Stimulated activated CD4-positive, alpha-beta T cell treated with anti-CD3 and anti-CD28 coated beads, Interleukin-1b, Interleukin-23, amount 100 ng/mL, for 24 hours (primary cell): ENCODE measurements at places on chromosomes 5 and 9.

GRCh38 chr9:97321691-97322090 lies 14.2 kb downstream of the CCDC180 start:
- no peak for DNase-seq

DNA sequence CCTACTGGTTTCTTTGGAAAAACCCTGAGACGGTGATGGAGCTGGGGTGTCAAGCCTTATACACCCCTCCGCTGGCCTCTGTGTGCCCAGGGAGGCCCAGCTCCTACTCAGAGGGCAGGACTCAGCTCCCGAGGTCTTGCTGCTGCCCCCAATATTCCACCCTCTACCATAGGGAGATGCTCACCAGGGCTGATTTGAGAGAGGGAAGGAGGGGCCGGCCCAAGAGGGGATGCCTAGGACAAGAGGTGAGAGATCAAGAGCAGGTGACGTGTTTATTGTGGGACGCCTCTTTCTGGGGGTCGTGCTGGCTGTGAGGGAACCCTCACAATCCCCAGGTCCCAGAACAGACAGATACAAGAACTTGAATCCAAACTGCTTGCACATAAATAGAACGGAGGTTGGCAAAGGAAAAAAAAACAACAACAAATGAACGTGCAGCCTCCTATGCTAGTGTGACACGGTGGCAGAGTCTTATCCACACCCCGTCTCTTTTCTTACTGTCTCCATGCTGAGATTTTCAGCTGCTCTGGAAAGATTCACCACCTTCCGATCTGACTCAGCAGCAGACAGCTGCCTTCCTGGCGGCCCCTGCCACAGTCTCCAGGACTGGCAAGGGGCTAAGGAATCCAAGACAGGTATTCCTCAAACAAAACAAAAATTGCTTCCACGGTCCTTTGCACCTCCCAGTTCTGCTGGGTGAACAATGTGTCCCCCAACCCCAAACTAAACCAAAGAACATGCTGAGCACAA lies 22.3 kb downstream of the FABP6 start:
- no peak for DNase-seq

DNA sequence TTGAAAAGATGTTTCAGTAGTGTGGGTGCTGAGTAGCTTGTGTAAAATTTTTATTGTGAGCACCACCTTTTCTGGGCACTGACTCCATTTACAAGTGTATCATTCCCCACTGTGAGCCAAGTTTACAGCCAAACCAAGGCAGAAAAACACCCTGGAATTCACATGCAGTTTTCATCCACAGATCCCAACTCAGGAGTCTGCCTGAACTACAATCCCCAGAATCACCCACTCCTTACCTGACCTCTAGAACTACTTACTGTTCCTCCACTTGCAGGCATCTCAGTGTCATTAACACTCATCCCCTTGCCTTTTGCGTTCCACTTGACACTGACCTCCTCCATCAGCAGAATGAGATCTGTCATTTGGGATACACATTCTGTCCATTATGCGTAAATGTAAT lies 2042.6 kb upstream of the CDH6 start:
- DNase-seq, result no peak

DNA sequence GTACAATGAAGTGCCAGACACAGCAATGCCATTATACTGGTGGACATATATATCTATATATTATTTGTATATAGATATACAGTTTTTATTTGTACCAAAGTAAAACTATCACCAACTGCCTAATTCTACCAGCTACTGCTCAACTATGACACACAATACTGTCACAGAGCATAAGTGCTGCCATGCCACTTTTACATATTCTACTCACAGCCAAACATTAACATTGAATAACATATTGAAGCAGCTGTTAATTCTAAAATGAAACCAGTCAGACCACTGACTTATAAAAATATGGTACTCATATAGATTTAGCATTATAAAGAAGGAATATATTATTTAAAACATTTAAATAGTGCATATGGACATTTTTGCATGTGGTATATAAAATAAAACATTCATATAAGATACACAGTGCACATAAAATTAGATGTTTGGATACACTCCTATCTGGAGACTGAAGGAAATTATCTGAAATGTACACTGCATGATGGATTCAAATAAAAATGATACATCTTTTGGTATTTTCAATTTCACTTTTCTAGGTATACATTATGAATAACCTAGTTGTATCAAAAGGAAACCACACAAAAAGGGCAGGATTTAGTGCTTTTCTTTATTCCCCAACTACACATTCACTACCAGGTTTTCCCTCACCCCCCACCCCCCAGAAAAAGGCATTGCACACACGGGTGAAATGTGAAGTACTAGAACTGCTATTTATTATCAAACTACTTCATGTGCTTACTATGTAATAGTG lies 48.9 kb downstream of the PKD2L2 start:
- DNase-seq, result no peak

GRCh38 chr9:8822667-8823025 lies 1023.1 kb upstream of the DMAC1 start:
- DNase-seq, result no peak
